ENCODE measurements at places on chromosomes 1 and 21.
A peak's percentile ranks its signal among the peaks of the same experiment; 100 is the strongest.

DNA sequence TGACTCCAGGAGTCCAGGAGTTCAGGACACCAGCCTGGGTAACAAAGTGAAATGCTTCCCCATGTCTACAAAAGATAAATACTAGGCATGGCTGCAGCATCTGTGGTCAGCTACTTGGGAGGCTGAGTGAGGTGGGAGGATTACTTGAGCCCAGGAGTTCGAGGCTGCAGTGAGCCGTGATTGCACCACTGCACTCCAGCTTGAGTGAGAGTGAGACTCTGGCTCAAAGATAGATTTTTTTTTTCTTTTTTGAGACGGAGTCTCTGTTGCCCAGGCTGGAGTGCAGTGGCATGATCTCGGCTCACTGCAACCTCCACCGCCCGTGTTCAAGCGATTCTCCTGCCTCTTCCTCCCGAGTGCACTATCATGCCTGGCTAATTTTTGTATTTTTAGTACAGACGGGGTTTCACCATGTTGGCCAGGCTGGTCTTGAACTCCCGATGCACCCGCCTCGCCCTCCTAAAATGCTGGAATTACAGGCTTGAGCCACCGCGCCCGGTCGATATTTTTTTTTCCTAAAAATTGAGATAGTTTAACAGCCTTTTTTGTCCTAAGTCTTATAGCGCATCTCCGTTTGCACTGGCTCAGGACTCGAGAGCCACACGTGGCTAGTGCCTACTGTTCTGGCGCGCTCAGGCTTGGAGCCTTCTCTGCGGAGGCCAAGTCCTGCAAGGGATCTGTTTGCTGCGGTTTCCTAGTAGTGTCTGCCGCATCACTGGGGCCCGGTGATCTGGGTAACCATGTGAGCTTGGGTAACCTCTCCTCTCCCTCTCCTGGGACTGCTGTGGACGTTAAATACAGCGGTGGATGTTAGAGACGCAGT lies 1.0 kb upstream of the MFN2 start:
- DNase-seq, result no peak

DNA sequence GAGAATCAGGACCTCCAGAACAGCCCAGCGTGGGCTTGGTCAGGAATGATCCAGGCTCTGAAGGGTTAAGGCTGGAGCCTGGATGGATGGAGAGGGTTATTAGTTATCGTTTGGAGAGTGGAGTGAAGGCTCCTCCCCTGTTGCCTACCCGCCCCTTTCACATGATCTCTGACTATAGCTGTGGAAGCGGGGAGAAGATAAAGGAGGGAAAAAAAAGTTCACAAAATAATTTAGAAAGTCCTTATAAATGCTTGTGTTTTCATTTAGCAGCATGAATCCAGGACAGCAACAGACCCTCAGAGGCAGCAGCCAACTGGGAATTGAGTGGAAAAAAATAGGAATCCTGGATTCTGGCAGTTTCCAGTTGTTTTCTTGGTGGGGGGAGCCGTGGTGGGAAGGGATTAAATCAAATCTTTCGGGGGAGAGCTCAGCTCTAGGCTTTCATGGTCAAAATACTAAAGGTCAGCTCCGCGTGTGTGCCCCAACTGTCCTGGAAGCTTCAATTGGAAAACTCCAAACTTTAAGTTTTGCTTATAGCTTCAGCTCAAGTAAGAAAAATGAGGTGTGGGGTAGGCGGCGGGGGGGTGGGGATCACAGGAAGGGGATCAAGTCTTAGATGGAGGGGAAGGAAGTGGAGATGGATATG lies 595 bp upstream of the DDR2 start:
- no peak for DNase-seq

- no peak for DNase-seq
Measured at GRCh38 chr1:220182656-220183055, 88.7 kb downstream of the IARS2 start.

DNA sequence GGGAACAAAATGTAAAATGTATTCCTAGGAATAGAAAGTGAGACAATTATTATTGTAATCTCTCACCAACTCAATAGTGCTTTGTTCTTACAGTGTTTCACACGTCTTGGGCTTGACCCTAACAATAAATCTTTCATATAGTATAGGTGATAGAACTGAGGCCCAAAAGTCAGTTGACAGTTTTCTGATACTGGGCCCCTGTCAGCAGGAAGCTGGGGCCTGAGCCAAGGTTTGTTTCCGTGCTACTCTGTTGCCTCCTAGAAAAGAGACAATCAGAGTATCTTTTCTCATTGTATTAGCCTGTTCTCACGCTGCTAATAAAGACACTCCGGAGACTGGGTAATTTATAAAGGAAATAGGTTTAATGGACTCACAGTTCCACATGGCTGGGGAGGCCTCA lies 5.0 kb downstream of the RRP1B start:
- no peak for DNase-seq

- no peak for DNase-seq
Measured at GRCh38 chr1:214933375-214933774, 149.2 kb upstream of the KCNK2 start.

- DNase-seq, result no peak
Measured at GRCh38 chr1:2494323-2494693, 18.2 kb downstream of the PLCH2 start.

DNA sequence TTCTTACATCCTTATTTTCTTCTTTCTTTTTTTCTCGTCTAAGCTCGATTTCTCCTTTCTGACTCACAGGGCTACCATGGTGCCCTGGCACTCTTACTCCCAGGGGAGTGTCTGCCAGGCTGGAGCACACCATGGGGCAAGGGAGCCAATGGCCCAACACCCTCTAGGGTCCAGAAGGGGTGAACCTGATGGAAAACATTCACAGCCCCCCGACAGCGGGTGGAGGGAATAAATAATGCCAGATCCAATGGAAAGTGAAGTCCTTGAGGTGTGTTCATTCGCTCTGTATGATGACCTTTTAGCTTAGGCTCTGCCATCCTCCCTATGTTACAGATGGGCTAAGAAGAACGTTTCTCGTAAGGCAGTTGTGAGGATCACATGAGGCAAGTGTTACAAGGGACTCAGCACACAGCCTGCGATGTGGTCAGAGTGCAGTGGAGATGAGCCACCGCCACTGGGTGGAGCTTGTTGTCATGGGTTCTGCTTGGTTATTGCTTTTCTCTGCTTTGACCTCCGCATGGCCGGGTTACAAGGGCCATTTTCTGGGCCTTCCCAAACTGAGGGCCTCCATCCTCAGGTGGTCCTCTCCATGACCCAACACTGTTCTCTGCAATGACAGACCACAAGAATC lies 3.5 kb upstream of the FCMR start:
- DNase-seq, result no peak

DNA sequence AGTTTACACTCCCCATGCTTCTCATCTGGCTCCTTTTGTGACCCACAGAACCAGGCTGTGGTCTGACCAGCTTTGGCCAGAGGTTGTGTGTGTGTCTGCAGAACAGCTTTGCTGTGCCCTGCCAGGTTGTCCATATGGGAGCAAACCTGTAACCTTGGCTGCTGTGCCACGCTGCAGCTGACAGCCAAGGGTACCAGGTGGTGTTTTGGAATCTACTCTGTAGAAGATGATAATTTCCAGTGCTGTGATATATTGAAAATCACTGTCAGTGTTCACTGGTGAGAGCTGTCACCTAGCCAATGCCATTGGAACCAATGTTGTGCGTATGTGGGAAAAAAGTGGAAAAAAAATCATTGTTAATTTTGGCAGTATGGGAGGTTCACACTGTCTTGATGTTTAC lies 18.2 kb downstream of the CENPF start:
- DNase-seq, result no peak

- peak; percentile 39 for DNase-seq
Measured at GRCh38 chr1:154198756-154199562, 7.1 kb upstream of the TPM3 start.

GRCh38 chr21:33972539-33972938 lies 56.9 kb upstream of the ATP5PO start:
- no peak for DNase-seq

DNA sequence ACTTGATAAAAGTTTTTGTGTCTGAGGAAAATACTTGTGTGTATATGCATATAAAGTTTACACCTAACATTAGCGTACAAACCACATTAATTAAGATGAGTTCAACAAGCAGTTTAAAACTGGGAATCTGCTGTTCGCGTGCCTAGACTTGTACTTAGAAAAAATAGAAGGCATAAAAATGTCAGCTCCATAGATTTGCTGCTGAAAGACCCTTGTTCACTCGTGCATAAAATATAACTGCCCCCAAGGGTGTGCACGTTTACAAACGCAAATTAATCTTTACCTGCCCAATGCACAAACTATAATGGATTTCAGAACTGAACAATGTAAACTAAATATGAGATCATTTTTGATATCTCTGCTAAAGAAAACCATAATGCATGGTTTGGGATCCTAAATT lies 392.3 kb upstream of the ADGRL2 start:
- no peak for DNase-seq

GRCh38 chr21:46037331-46038325 lies 56.1 kb downstream of the COL6A1 start:
- no peak for DNase-seq

Measured in NCI-H2081 treated with DMSO at 0.1 percent for 48 hours (cell line).